Thymus (tissue), 14 donors: ENCODE measurements at places on chromosomes 2 and 18.

GRCh38 chr2:112520234-112520783, 22.0 kb upstream of the POLR1B start:
- DNase-seq: no peak

- DNase-seq: no peak
These were observed 184.1 kb upstream of the KYNU start for GRCh38 chr2:142693171-142693950.

DNA sequence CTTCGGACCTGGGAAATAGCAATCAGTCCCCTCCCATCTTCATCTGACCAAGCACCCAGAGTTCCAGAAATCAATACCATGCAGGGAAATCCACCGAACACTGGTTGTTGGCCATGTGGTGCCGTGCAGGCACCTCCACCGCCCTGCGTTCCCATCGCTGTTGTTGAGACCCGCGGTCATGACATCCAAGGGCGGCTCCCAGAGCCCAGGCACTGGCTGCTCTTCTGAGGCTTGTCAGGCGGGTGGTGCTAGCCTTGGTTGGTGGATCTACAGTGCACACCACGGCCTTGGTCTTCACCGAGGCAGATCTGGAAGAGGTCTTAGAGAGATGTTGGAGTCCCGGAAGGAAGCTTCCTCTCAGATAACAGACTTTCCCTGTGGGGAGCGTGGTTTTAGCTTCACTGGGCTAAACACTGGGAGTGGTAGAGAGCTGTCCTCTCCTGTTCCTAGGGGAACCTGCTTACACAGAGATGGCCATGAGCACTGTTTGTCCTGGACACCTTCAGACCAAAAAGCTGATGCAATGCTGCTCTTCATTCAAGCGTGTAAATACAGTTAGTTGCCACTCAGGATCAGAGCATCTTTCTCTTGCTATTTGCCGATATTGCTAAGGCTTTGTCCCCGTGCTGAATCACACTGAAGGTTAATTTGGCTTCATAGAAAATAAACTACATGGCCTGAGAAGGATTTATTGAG, 58.3 kb downstream of the SMIM21 start:
- no peak for DNase-seq

GRCh38 chr2:199975273-199975895, 20.0 kb downstream of the MAIP1 start:
- DNase-seq: no peak

DNA sequence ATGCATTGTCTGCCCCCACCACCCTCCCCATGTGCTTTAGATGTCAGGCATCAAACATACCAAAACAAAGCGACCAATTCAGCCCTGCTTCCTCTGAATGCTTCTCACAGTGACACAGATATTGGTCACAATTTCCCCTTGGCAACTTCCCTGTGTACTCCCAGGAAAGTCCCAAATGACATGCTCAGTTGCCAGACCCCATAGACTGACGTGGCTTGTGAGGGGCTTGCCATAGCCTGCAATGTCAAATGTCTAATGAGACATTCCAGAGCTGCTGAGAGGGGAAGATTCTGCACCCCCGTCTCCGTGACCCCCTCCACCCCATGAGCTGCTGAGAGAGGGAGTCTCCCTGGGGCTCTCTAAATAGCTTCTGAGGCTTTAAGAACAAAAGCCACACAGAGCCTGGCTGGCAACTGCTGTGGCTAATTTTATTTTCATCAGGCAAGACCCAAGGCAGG, 47.3 kb downstream of the RFTN2 start:
- DNase-seq: no peak

DNA sequence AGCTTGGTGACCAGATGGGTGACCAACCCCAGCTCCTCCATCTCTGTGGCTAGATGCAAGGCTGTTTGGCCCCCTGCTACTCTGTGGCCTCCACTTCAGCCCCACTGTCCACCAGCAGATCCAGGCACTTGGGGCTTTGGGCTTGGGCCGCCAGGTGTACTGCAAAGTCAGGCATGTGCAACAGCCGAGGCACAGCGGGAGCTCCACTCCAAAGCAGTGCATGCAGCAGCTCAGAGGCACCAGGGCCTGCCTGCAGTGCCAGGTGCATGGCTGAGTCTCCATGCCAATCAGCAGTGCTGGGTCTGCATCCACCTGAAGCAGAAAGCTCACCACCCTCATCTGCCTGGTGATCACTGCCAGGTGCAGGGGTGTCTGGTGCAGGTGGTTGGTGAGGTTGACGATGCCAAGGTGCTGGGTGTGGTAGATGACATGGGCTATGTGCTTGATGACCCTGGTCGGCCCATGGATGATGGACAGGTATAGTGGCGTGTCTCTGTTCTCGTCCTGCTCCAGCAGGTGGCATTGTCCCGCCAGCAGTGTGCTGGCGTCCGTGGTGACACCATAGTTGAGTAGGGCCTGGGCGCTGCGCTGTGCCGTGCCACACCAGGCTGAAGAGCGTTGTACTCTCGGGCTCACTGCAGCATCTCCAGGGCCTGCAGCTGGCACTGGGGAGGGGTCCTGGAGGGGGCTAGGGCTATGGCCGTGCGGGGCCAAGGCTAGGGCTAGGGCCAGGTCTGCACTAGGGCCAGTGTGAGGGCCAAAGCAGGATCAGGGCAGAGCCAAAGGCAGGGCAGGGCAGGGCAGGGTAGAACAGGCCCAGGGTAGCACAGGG, 1.0 kb upstream of the ANKRD62 start:
- no peak for DNase-seq

DNA sequence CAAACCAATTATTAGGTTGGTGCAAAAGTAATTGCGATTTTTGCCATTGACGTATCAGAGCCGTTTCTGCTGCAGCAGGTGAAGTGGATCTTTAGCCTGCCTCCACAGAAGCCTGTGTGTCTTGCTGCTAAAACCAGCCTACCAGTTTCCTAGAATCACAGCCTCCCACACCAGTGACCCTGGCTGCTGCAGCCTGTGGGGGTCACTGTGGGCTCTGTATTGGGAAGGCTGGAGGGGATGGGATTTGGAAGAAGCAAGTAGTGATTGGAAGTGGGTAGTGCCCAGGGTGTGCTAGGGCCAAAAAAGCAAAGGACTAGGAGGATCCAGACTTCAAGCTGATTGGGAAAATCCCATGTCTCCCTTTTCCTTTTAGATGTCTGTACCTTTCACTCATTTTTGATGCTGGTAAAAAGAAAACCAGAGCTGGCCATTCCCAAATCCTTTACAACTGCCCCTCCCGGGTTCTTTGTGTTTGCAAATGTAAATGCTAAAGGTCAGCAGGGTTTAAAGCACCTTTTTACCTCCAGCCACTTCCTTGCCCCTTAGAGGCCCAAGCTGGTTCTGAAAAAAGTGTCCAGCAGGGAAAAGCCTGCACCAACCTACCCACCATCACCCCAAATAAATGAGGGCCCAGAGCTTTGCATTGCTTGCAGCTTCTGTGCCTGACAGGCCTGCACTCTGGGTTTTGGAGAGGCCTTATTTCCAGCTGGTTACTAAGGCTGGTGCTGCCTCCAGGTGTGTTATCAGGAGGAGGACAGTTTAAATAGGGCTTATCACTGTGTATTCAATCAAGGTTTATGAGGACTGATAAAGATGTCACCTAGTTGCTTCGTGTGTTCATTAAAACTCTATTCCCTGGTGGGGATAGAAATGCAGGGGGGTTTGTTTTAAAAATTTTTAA, 172.0 kb downstream of the MIB1 start:
- no peak for DNase-seq

- DNase-seq: no peak
These were observed 287.5 kb downstream of the TCF4 start for GRCh38 chr18:55300421-55300935.

DNA sequence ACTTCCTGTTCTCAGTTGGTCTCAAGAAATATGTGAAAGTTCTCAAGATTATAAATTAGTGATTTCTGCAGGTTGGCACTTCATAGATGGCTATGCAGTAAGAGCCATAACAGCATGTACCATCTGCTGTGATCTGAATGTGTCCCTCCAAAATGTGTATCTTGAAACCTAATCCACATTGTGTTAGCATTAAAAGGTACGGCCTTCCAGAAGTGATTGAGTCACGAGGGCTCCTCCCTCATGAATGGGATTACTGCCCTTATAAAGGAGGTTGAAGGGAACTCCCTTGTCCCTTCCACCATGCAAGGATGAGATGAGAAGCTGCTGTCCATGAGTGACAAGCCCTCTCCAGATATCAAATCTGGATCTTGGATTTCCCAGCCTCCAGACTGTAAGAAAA, 45.0 kb downstream of the METTL4 start:
- no peak for DNase-seq

DNA sequence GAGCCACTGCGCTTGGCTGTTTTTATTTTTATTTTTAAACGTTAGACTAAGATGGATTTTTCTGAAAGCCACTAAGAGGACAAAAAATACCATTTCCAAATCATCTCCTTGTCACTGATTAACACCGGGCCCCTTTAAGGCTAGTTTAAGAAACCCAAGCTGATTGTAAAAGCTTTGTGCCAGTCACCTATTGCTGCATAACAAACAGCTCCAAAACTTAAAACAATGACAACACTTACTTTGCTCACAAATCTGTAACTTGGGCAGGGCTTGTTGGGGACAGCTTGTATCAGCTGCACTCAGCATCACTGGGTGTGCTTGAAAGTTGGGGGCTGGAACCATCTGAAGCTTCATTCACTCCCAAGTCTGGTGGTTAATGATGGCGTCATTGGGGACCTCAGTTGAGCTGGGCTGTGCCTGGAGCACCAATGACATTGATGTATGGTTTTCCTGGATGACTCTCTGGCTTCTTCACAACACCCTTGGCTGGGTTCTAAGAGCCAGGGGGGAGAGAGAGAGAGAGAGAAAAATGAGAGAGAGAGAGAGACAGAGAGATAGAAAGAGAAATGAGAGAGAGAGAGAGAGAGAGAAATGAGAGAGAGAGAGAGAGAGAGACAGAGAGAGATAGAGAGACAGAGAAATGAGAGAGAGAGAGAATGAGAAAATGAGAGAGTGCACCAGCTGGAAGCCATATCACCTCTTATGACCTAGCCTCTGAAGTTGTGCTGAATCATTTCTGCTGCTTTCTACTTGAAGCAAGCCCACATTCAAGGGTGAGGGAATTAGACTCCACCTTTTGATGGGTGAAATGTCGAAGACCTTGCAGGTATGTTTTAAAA, 26.0 kb upstream of the ATG16L1 start:
- DNase-seq: no peak

- no peak for DNase-seq
These were observed 130.5 kb downstream of the EIPR1 start for GRCh38 chr2:3246928-3247714.

GRCh38 chr2:109494351-109494750, 119.4 kb downstream of the SEPTIN10 start:
- no peak for DNase-seq

GRCh38 chr2:62477573-62477972, 28.4 kb downstream of the TMEM17 start:
- no peak for DNase-seq

- DNase-seq: no peak
These were observed 158.7 kb downstream of the HAUS1 start for GRCh38 chr18:46262856-46263255.

DNA sequence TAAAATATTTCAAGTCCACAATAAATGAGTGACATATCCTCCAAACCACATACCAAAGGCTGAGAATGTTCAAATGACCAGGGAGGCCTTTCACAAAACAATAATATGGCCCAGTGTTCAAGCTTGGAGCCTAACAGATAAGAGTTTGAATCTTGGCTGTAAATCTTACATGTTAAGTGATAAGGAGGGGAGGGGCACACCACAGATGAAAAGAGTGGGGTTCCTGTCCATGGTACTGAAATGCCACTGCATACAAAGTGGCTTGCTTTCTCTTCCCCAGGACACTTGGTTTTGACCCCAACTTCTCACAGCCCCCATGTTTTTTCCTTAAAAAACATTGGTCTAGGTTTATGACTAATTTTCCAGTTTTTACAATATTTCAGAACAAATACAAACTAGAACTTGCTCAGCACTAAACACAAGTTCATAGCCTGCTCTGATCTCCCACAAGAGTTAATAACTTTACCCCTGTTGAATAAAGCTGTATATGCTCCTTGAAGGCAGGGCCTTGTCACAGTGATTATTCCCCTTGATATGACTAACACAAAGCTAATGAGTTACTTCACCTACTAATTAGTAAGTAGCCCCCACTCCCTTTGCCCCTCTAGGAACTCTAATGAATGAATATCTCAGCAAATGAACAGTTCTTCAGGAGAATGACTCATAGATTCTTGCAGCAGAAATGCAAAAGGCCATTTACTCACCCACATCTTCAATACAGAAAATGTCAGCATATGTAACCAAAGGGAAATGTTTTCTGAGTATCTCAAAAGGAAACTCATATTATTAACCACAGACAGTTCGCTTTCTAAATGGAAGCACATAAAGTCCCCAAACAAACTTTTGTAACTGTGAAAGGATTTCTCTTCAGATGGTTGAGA, 142.2 kb downstream of the SATB2 start:
- peak; percentile 1 for DNase-seq

DNA sequence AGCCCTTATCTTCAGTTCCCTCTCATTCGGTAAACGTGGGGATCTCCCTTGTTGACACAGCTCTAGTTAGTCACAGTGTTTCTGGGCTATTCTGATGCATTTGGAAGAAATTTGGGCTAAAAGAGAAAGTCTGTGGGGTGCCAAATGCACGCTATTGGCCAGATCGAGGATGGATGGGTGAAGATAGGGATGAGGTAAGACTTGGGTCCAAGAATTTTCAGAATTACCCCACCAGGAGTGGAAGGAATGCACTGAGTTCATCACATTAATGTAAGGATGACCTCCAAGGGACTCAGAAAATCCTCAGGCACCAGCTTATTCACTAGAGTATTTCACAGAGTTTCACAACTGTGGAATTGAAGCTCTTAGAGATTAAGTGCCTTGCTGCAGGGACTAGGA, 49.3 kb downstream of the NRP2 start:
- no peak for DNase-seq

GRCh38 chr2:225573603-225574002, 174.1 kb downstream of the NYAP2 start:
- DNase-seq: no peak

- DNase-seq: no peak
These were observed 68.4 kb downstream of the ID2 start for GRCh38 chr2:8750221-8750620.

- DNase-seq: no peak
These were observed 91.0 kb downstream of the ITGB1BP1 start for GRCh38 chr2:9332136-9332852.

DNA sequence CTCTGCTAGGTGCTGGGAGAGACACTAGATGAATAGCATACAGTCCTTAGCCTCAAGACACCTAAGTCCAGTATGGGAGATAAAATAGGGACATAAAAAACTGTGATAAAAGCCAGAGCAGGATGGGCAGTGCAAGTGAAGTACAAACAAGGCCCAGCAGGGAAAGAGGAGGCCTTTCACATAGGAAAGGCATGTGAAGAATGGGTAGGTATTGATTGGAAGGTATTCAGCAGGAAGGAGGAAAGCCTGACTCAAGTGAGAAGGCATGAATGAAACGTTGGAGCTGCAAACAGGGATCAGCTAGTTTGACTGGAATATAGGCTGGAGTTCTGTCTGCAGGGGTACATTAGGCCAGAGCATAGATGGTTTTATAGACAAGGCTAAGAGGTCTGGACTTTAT, 11.0 kb upstream of the CXCR4 start:
- no peak for DNase-seq
